ENCODE measurements at places on chromosomes 6 and 20.

DNA sequence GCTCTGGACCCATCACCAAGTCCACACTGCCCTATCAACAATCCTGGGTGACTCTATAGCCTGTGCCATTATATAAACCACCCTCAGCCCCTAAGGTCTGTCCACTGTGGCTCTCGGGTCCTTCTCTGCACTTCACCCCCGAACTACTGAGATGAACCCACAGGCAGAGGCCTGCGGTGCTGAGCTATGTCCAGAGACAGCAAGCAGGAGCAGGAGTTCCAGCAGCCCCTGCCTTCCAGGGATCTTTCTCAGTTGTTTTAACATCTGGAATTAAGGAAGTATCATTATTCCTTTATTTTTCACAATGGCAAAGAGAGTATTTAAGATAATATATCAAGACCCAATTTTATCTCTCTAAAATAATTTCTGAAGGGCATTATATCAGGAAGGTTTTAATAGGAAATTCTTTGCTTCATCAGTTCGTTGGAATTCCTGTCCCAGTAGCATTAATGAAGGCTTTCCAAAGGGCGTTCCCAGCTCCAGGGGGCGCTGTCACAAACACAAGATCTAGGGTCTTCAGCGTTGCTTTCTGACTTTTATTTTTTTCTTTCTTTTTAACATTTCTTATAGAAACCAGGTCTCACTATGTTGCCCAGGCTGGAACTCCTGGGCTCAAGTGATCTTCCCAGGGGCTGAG is 27.3 kb downstream of the RRBP1 start:
- DNase-seq: no peak

- no peak for DNase-seq
Measured at GRCh38 chr6:80214436-80215022, 108.1 kb downstream of the BCKDHB start.

DNA sequence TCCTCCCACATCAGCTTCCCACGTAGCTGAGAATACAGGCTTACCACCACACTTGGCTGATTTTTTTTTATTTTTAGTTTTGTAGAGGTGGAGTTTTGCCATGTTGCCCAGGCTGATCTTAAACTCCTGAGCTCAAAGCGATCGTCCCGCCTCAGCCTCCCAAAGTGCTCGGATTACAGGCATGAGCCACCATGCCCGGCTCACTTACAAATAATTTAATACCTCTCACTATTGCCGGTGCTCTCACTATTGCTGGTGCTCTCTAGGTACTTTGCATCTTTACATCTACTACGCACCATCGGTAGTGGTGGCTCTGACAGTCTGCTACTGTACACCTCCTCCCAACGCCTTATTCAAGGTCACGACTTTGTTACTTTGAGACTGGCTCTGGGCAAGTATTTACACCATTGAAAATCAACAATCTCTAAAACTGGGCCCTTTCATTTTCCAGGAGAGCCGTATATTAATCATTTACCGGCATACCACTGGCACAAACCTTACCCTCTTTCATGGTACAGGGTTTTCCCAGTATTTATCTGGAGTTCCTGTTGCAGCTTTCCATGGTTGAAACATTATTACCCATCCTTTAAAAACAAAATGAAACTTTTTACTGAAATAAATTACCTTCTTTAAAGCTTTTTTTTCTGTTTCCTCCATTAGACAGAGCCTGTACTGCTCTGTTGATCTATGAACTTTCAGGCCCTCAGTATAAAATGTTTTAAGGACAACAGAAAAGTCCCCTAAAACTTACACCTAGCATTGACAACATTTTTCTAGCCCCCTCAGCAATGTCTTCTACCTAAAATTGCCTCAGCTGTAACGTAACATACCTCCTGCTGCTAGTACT is 259.6 kb upstream of the PLCB4 start:
- no peak for DNase-seq

DNA sequence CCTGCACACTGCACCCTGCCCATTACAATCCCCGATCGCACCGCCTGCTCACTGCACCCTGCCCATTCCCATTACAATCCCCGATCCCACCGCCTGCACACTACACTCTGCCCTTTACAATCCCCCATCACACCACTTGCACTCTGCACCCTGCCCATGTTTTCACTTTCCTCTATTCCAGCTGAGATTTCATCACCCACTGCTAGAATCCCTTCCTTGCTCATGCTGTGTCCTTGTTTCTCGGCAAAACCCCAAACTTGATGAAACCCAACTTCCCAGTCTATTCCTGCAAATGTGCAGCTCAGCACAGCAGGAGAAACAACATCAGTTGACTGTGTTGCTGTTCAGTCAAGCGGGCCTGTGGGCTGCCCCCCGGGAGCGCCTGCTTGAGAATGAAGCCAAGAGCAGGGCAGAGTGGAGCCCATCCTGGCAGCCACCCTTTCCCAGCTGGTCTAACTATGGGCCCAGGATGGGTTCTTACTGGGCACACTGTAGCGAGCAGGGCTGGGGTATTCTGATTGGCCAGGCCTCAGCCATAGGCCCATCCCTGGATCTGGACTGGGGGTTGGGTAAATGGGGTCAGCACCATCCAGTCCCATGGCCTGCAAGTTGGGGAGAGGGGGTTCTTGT is 17.2 kb downstream of the MOCS3 start:
- DNase-seq: no peak

- DNase-seq: no peak
Measured at GRCh38 chr20:61176874-61177273, 75.2 kb upstream of the CDH4 start.

- DNase-seq: no peak
Measured at GRCh38 chr6:24549158-24549557, 54.4 kb downstream of the ALDH5A1 start.

DNA sequence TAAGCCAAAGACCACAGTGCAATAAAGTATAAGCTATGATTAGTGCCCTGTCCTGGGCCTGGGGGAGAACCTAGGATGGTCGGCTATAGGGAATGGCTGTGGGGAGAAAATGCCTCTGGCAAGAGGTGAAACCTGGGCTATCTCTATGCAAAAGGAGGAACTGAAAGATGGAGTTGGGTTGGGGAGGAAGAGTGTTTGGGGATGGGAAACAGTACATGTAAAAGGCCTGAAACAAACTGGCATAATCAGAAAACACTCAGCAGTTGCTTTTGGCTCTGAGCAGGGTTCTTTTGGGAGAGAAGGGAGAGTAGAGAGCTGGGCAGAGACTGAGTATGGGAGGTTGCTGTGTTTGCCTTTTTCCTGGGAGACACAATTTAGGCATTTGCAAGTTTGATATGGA is 31.9 kb upstream of the FUCA2 start:
- no peak for DNase-seq

- no peak for DNase-seq
Measured at GRCh38 chr6:153130515-153131036, 506 bp downstream of the RGS17 start.

DNA sequence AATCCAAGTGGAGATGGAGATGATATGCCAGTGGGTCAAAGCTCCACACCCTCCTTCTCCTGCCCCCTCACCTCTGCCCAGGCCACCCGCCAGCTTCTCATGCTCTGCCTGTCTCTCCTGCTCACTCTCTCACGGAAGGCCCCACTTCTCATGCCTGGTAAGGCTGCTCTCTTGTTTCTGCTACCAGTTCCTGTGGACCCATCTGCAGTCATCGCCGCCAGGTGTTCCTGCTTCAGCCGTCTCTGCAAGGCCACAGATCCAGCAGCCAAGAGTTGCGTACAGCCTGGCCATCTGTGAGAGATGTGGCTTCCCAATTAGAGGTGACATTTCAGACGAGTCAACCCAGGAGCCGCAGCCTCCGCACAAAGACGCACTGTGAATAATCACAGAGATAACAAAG is 40.8 kb upstream of the NXT1 start:
- DNase-seq: no peak

GRCh38 chr6:13216236-13217014 is 111.9 kb downstream of the TBC1D7 start:
- DNase-seq: no peak

- DNase-seq: no peak
Measured at GRCh38 chr6:119190176-119190575, 111.7 kb upstream of the FAM184A start.

- DNase-seq: no peak
Measured at GRCh38 chr6:33589731-33590530, 9.9 kb upstream of the BAK1 start.

DNA sequence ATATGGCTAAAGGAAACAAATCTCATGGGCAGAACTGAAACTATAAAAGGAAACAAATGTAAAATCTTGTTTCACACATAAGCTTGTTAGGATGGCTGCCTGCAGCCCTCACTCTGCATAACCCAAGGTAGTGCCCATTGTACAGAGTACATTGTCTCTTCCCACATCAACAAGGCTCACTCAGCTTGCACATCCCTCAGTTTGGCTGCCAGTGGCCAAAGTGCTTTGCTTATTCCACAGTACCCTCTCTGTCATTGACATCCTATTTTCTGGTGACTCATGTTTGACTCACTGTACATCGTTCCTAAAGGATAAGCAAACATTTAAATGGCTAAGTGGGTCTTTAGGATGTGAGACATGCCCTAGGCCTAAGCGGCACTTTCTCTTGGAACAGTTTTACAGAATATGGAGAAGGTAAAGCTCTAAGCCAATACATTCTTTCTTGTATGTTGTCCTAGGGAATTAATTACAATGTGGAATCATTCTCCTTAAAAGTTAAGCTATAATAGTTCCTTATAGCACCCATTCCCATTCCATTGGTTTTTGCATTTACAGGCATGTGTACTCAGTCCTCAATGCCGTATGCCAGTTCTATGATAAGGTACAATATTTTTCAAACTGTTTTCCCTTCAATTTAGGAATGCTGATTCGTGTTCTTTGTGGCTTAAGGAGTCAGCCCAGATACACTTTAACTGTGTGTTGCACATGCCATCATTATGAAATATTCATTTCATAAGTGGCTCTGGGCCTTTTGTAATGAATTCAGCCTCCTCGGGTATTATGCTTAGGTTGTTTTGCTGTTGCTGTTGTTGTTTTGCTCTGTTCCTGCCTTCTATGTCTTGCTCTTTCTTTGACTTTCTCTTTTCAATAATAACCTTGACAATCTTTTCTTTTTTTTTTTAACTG is 5.5 kb downstream of the ANKEF1 start:
- DNase-seq: peak; percentile 16

- no peak for DNase-seq
Measured at GRCh38 chr6:137283940-137284810, 65.0 kb upstream of the IFNGR1 start.

DNA sequence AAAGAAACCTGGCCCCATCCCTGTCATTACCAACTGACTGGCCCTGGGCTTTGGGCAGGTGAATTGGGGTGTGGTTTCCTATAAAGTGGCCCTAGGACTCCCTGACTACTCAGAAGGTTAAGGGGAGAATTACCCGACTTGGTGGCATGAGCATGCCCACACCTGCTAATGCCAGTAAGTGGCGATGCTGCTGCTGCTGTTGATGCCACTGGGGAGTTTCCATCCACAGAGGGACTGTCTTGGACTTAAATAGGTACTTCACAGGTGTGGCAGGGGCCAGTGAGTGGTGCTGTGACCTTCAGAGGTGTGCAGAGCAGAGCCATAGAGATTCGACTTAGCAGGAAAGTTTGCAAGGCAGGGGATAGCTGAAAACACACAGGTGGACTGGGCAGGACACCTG is 32.6 kb upstream of the MDFI start:
- DNase-seq: no peak
